ENCODE measurements at places on chromosomes 2 and 18.

DNA sequence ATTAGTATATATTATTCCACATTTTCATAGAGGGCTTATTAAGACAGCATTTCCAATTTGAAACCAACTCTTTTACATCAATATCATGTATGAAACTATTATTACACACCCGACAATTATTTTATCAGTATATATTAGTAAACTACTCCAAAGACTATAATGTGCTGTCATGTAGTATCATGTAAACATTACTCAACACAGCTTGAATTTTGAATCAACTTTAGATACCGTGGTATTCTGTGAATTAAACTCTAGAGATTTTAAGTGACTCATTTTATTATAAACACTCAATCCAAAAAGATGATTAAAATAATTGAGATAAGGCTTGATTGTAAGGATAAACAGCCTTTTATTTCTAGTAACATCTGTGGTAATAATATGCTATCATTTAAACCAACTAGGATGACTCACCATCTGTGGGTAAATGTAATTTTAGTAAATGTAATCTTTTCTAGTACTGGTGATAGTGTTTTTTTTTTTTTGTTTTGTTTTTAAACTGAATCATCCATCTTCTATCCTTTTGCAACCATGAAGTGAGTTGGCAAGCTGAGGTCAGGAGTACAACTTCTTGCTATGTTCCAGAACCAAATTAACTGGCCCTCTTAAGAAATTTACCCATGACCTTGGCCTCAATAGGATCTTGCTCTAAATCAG, 144.3 kb upstream of the SMAD7 start:
- DNase-seq, result no peak

DNA sequence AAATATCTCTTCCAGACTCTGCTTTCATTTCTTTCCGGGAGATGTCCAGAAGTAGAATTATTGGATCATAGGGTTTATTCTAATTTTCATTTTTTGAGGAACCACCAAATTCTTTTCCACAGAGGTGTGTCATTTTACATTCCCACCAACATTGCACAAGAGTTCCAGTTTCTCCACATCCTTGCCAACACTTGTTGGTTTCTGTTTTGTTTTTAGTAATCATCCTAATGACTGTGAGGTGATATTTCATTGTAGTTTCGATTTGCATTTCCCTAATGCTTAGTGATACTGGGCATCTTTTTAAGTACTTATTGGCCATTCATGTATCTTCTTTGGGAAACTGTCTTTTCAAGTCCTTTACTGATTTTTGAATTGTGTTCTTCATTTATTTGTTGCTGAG, 513.1 kb downstream of the PARD3B start:
- no peak for DNase-seq

- peak; percentile 1 for DNase-seq
Measured at GRCh38 chr18:60599267-60599666, 226.7 kb upstream of the MC4R start.

DNA sequence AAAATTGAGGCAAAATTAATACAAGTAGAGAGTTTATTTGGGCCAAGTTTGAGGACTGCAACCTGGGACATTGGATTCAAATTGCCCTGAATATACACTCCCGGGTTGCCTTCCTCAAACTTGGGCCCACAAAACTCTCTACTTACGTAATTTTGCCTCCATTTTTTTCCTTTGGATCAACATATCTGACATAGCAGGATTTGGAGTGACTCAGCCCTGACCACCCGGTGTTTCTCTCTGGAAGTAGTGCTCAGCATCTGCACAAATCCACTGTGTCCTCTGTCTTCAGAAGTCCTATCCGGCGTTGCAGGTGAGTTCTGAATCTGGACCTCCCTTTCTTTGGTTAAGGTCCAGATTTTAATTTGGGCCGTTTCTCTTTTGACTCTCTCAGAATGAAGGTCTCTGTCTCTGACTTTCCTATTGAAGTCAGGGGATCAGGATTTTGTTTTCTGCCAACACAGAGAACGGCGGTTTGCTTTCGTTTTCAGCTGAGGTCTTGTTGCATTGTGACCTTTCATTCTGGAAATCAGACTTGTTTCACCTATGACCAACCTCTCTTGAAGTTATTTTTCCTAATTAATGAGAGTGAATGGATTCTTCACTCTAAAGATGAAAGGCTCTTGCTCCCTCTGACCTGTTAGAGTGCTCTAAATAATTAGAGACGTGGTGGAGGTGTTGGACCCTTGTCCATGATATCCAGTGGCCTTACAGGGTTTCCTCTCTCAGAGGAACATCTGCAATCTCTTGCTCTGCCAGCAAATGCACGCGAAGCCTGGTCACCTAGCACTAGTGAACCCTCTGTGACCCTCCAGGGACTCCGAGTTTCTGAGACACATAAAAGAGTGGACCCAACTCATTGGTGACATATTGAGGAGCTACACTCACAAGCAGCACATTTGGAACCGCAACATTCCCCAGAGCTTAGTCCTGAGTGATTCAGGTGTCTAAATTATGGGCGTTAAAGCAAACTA, 13.6 kb downstream of the TCF23 start:
- peak; percentile 54 for DNase-seq

GRCh38 chr2:149872638-149873150, 285.1 kb upstream of the MMADHC start:
- DNase-seq, result no peak

- no peak for DNase-seq
Measured at GRCh38 chr18:250685-251084, 17.2 kb downstream of the THOC1 start.

DNA sequence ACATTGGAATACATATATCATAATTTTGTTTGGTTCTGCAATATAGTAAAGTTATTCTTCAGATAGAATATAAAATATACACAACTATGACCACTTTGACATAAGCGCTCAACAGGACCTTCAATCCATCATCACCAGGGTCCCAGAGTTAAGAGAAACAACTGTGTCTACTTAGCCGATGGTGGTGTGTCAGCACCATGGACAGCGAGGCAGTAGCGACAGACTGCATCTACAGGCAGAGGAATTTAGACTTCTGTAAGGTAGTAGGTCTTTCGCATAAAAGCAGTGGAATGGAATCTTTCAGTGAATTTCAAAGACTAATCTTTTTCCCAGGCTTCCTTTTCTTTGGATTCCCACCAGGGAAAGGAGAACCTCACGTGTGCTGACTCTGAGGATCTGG, 20.5 kb upstream of the LRPPRC start:
- DNase-seq, result peak; percentile 51

- DNase-seq, result no peak
Measured at GRCh38 chr2:190809139-190809764, 71.4 kb upstream of the GLS start.

DNA sequence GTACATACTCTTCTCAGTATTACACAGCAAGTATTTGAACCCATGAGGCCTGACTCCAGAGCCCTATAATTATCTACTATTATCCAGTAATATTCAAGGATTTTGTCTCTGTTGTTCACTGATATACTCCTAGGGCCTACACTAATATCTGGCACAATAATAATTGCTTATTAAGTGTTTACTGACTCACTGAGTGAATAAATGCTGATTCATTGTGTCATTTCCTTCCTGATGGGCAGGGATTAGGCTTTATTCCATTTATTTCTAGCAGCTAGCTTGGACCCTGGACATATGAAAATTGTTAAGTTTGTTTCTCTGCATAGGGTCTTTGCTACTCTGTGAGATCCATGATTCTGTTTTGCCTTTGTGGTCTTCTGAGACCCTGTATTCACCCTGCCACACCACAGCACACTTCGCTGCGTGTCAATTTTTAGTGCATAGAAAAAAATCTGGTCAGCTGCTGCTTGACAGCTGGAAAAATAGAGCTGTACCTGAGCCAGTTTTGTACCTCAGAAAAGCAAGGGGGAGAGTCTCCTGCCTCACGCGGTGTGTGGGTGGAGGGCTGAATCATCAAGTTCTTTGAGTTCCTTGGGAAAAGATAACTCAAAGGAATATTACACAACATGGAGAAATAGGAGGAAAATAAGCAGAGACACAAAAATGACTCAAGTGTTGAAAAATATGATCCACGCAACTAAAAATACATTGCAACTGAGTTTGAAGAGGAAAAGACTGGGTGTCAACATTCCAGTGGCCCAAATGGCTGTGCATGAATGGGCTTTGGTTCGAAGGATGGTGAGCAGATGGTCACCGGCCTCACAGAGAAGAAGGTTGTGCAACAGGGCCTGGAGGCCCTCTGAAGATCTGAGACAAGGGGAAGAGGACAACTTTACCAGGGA, 18.9 kb upstream of the DPP4 start:
- DNase-seq, result no peak

- no peak for DNase-seq
Measured at GRCh38 chr18:75063615-75064512, 145.1 kb downstream of the PTGR3 start.

DNA sequence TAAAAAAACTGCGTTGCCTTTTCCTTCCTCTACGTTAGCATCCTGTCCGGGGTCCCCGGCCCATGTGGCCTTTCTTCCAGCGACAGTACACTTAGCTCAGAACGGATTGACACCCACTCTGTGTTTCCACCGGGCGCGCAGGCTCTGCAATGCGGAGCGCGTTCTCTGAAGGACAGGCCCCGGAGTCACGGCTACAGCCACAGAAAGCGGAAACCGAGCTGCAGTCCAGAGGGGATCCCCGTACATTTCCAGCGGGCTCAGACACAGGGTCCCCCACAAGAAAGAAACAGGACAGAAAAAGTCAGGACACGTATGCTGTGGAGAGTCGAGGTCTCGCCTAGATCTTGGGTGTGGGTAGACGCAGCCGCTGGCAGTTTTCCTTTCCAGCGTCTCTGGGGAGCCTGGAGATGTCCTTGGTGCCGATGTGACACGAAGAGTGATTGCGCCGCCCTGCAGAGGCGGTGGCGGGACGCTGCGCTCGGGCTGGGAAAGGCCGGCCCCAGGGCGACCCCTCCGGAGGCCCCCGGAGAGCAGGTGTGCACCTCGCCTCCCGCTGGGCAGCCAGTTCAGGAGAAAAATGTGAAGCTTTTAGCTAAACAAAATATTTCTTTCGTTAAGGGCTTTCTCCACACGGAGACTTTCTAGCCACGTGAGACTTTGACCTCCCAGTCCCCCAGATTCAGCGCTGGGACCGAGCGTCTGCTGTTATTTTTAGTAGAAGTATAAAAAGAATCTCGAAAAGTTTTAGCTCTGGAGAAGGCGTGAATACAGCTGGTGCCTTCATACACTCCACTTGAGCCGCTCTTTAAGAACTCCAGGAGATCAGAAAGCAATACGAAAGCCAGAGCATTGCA, 1.3 kb upstream of the ACKR3 start:
- DNase-seq, result peak; percentile 70

DNA sequence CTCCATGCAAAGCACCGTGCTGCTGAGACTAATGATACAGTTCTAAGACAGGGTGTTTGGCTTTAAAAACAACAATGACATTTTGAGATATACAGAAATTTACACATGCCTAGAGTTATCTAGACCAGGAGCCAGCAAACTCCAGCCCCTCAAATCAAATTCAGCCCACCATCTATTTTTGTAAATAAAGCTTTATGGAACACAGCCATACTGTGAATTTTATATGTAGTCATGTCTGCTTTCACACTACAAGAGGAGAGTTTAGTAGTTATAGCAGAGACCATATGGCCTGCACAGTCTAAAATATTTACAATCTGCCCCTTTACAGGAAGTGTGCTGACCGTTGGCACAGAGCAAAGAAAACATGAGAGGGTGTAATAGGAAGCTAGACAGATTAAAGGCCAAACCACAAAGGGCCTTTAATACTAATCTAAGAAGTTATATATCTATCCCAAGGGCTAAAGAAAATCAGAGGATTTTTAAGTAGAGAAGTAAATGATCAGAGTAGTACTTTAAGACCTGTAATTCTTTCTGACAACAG, 39.4 kb downstream of the NBAS start:
- no peak for DNase-seq

DNA sequence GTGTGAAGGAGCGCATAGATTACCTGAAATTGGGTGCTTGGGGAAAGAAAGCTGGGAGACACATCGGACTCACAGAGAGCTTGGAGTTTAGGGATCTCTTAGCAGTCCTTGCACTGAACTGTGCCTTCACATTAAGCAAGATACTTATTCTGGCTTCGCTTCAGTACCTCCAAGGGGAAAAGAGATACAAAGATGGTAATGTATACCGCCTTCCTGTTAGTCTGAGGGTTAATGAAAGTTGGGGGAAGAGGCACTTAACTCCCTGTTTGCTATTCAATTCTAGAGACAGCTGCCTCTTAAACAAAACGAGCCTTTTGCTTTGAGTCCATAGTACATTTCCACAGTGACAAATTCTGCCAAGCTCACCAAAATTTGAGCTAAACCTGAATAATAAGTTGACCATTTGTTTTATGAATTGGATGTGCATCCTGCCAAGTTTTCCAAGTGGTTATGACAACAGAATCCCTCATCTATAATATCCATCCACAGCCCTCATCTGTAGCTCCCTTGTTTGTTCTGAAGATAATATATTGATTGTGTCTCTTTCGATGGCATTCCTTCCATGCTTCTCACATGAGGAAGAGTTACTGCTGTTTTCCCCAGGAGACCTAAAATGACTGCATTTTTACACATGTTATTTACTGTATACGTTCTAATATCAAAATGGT, 287.1 kb upstream of the ATP5MC3 start:
- no peak for DNase-seq

DNA sequence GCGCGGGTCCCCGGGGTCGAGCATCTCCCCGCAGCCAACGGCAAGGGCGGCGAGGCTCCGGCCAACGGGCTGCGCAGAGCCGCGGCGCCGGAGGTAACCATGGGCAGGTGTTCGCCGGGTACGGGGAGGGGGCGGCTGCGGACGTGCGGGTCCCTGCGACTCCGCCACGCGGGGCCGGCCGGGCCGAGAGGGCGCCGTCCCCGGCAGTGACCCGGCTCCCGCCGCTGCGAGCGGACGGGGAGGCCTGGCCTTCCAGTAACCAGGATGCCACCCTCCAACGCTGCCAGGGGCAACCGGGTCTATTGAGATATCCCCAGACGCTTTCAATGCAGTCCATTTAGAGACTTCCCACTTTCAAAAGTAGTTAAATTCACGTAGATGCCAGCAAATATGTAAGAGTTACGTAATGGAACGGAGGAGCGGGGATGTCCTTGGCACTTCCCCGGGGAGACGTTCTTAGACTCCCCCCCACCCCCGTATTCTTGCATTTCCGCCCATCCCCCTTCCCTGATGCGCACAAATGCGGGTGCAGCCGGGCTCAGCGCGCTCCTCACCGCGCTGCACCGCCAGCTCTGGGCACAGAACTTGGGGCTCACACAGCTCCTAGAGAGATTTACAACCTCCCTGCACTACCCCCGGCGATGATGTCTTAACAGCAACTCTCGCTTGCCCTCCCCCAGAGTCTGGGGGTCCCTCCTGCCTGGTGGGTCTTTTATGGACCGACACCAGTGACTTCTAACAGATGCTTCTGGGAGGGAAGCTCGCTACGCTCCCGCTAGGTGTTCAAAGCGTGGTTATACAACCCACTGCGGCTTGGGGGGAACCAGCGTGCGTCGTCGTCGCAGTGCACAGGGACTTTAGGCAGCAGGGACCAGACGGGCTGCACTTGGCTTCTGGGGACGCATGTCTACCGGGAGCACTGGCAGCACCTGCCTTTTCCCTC, 657 bp downstream of the SGPP2 start:
- peak; percentile 67 for DNase-seq

Measured in GM12865 (cell line).